ENCODE measurements at places on chromosomes 7 and 10.

GRCh38 chr7:77416621-77417371 lies 647 bp upstream of the GSAP start:
- DNase-seq = no peak

- DNase-seq = no peak
These were observed 5.6 kb downstream of the RAPGEF5 start for GRCh38 chr7:22351329-22351692.

DNA sequence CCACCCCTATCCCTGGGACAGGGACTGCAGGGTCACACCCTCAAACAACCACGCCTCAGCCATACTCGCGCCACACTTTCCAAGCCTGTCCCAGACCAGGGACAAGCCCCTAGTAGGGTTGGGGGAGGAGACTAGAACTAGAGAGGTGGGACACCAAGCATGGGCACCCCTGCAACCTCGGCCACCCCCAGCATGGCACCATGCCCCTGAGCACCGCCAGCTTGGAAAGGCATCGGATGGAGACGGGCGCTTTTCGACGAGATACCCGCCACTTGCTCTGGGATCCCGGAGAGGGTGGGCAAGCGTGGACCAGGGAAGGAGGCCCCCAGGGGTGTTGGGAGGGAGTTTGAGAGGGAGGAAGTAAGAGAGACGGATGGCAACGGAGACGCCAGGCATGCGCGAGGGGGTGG lies 13.1 kb upstream of the KMT2E start:
- DNase-seq = no peak

GRCh38 chr7:28922624-28923331 lies 35.4 kb downstream of the TRIL start:
- DNase-seq = peak; percentile 60

DNA sequence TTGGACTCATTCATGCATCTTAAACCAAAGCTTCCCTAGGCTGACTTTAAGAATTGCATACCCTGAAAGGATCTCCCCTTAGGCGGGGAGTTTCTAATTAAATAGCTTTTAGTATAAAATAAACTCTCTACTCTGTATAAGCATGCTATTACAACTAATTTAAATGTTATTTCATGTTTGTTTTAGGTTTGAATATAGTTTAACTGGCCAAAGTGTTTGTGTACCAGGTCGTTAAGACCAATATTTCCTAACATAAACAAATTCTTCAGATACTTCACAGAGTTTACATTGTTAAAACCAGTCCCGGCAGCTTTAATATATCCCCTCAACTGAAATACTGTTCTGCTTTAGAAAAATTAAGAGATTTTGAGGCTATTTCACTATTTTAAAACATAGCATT lies 2.3 kb downstream of the GLI3 start:
- no peak for DNase-seq

DNA sequence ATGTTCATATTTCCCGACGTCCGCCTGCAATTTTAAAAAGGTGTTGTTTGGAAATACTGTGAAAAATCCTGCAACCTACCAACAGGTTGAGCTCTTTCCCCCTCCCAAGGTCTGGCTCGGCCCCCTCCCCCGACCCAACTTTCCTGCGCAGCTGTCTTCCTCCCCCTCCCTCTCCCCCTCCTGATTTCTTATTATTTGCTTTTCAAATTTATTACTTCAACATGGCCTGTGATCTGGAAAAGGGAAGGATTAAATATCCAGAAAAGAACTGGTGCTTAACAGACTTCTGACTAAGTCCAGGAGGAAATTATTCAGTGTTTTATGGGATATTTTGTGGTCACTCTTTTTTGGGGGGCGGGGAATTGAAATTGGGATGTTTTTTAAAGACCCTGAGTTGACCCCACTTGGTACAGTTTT lies 2.4 kb downstream of the ARID5B start:
- DNase-seq = no peak

- no peak for DNase-seq
These were observed 7.3 kb downstream of the MMP21 start for GRCh38 chr10:125768219-125768855.

Measured in CD4-positive, alpha-beta T cell treated with Interleukin-12 subunit alpha and Interleukin-12 subunit beta, for 1 hour (primary cell).